ENCODE measurements at places on chromosomes 1 and 21.

DNA sequence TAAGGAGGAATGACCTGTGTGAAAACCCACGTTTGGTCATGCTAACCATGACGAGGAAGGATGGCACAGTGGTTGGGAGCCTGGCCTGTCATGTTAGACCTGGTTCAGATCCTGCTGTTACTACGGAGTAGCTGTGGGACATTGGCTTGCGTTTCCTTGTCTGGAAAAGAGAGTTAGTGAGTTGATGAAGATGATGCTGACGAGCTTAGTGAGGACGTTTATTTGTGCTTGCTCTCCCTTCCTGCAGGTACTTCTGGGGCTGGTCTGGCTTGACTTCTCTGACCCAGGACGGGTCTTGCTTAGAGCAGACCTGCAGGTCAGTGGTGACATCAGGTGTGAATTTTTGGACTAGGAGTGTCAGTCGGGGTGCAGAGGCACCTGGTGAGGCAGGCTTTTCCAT lies 14.7 kb downstream of the GALNT2 start:
- DNase-seq: no peak

- DNase-seq: no peak
These were observed 37.1 kb downstream of the CCN1 start for GRCh38 chr1:85617633-85618100.

GRCh38 chr1:227745568-227746265 lies 10.5 kb downstream of the SNAP47 start:
- DNase-seq: no peak

- DNase-seq: no peak
These were observed 6.0 kb downstream of the LAD1 start for GRCh38 chr1:201393076-201393475.

GRCh38 chr21:39136711-39137110 lies 46.5 kb downstream of the PSMG1 start:
- no peak for DNase-seq

GRCh38 chr1:217036757-217037156 lies 313.5 kb upstream of the ESRRG start:
- DNase-seq: no peak

- no peak for DNase-seq
These were observed 9.8 kb upstream of the DDOST start for GRCh38 chr1:20670936-20671335.

GRCh38 chr1:32878637-32879041 lies 7.7 kb upstream of the HPCA start:
- no peak for DNase-seq

Data from stimulated activated CD8-positive, alpha-beta memory T cell treated with anti-CD3 and anti-CD28 coated beads, Interleukin-15, amount 100 ng/mL, for 48 hours (primary cell).